Pancreas (tissue), 10 donors: ENCODE measurements at places on chromosomes 1 and 21.

DNA sequence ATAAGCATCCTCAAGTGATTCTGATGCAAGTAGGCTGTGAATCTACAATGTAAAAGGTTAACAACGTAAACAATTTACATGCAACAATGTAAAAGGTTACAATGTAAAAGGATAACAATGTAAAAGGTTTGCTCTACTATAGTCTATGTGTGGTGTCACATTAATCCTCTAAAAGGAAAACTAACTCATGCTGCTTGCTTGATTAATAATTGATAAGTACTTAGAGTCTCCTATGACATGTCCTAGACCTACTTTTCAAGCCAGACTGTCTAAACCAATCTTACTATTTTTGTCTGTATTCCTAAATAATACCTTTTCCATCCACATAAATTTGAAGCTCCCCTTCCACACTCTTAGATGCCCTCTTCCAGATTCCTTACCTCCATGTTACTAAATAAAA lies 606.8 kb downstream of the LTN1 start:
- no peak for DNase-seq

DNA sequence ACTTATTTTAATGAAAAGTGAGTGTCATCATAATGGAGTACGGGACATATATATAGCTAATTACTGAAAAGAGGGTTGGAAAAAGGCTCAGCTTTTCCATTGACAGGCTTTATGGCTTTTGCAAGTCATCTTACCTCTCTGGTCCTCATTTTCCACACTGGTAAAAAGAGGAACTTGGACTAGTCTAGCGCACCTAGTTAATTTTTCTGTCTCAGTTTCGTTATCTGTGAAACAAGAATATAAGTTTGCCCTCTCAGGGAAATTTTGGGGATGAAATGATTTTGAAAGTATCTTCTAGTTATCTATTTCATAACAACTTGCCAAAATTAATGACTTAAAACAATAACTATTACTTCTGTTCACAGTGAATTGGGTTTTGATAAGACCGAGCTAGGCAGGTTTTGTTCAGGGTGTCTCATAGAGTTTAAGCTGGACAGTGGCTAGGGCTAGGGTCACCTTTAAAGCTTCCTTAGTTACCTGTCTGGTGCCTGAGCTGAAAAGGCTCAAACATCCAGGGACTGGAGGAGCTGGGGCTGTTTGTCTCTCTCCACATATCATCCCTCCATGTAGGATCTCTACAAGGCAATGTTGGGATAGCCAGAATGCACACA lies 91.7 kb downstream of the TYW3 start:
- no peak for DNase-seq

GRCh38 chr1:41455479-41456332 lies 28.8 kb downstream of the EDN2 start:
- DNase-seq = no peak

- no peak for DNase-seq
Observed at GRCh38 chr1:246320286-246320685, 186.8 kb downstream of the SMYD3 start.

GRCh38 chr1:173489929-173490328 lies 12.8 kb downstream of the PRDX6 start:
- no peak for DNase-seq

DNA sequence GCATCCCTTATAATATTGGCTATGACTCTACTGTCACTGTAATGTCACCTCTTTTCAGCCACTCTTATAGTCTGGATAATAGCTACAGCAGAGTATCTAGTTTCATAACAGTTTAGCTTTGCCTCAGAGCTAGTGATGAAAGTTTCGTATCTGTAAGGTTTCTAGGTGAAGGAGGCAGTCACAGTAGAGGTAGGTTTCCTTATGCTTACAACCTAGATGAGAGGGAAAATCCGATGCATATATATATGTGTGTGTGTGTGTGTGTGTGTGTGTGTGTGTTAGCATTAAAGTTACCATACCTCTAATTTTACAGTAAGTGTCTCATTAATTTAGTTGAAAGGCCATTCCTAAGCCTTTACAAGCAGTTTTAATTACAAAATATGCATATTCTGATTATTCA lies 2.2 kb upstream of the TOR1AIP2 start:
- no peak for DNase-seq

- DNase-seq = no peak
Observed at GRCh38 chr1:171817511-171818265, 23.6 kb upstream of the DNM3 start.

DNA sequence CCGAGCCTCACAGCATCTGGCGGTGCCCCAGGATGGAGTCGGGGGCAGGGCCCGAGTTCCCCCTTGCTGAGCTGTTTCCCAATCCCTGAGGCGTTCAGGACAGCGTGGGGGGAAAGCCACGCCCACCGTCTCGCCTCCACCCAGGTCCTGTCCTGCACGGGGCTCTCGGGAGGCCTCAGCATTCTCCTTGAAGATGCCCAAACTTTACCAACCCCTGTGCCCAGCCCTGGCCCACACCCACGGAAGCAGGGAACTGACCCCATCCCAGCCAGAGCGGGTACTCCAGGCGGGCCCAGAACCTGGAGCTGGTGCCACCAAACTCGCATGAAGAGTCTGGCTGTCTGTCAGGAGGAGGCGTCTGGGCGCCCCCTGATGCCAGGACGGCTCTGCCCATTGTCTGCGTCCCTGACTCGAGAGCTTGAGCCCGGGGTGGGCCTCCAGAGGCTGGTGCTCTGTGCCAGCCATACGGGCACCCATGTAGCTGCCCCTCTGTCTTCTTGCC lies 35.3 kb upstream of the POFUT2 start:
- DNase-seq = peak; percentile 57

GRCh38 chr1:32984455-32985171 lies 20.0 kb upstream of the RNF19B start:
- no peak for DNase-seq

GRCh38 chr1:173900427-173900826 lies 16.7 kb downstream of the SERPINC1 start:
- no peak for DNase-seq

DNA sequence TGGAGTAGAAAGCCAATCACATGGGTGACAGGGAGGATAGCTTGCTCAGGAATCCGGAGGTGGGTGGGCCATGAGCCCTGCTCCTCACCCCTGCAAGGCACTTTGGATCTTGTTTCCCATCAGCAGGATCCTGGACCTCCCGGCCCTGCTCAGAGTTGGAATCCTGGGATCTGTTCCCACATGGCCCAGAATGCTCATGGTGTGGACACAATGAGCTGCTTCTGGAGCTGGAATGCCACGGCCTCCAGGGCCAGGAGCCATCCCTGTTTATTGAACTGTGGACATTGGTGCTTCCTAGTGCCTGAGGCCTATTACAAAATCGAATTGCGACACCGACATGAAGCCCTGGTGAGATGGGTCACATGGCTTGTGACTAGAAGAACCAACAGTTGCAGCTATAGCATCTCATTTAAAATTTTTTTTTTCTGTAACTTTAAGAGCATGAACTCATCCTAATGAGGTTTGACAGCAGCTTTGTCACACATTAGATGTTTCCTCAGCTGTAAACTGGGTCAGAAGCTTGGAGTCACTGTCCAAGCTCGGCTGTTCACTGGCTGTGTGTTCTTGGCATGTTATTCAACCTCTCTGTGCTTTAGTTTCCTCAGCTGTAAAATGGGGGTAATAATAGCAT lies 40.4 kb upstream of the GOLT1A start:
- no peak for DNase-seq

DNA sequence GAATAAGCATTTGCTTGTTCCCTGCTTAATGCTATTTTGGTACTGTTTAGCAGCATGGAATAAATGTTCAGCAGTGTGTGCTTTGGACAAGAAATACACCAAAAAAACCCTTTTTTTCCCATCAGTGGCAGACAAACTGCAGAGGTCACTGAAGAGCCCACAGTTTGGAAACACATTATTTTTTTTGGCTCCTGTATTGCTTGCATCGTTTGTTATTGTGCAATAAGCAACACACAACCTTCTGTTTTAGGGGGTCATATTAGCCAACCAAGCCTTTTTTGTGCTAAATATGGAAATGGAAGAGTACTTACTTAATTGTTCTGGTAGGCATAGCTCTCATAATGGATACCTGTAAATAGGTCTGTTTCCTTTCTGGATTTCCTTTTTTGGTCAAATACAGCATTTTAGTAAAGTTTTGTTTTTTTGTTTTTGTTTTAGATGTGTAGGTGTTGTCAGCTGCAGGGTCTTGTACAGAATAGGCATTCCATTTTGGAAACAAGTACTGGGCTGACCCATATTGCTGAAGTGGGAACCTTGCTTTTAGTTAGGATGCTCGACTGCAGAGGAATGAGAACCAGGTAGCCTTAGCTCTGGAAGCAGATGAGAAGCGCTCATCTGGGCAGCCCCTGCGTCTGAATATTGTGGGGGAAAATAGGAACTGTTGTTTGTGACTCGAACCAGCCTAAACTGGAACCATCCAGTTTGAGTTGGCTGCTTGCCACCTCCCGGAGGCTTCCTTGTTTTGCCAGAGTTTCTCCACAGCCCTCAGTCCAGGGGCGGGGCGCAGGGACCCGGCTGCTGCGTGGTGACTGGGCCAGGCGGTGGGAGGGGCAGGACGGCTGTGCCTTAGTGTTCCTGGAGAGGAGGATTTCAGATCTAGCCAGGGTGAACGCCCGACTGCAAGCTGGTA lies 38.4 kb downstream of the SPEN start:
- peak; percentile 98 for DNase-seq

DNA sequence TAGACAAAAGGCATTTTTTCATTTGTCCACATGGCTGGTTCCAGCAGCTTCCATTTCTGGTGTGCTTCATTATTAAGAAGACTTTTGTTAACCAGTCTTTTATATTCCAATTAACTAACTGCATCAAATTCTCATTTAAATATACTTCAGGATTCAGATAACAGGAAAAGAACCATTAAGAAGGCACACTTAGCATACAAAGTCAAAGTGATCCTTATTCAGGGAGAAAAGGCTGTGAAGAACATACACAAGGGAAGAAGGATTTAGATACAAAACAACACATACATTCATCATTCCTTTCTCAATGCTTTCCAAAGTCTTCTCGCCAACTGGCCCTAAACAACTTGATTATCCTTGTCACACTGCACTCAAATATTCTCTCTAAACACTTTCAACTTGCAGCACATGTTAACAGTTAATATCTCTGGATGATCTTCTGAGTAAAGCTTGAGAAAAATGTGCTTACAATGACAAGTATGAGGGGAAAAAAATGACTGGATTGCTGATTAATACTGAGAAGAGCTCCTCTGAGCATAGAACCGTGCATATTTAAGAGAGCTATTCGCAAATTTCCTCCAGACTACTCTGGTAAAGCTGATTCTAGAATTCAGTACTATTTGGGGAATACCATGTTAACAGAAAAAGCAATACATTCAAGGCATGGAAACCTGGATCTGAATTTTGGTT lies 225.2 kb upstream of the TNR start:
- no peak for DNase-seq

GRCh38 chr1:30089024-30089430 lies 634.4 kb downstream of the MATN1 start:
- DNase-seq = no peak

DNA sequence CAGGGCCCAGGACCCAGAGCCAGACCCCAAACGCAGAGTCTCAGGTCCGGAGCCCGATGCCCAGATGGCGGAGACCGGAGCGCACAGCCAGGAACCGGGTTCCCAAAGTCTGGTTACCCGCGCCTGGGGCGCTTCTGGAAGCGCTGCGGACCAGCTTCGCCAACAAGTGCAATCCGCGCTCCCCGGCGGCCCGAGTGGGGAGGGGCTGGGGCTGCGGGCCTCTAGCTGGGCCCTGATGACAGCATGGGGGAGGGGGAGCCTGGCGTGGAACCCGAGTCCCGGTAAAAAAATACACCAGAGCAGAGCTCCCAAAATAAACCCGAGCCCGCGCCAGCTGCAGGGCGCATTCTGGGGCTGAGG lies 494 bp downstream of the NT5C1A start:
- DNase-seq = no peak

- no peak for DNase-seq
Observed at GRCh38 chr1:218643926-218644325, 298.8 kb downstream of the TGFB2 start.
